ENCODE measurements at places on chromosomes 6 and 20. TPM values are rescaled to one million over a fixed set of nuclear protein-coding genes. Genes with fewer than 3 reads are reported as not detected.
A peak's percentile ranks its signal among the peaks of the same experiment; 100 is the strongest.

NOTCH4 gene
- 0.73 TPM for total RNA-seq

ATRN gene
- 10.9 TPM for total RNA-seq

RBL1 gene
- total RNA-seq, result 53.7 TPM

CABLES2 gene
- 12.9 TPM for total RNA-seq

MCCD1 gene
- total RNA-seq, result not detected

BPIFA1 gene
- total RNA-seq, result not detected

COL11A2 gene
- 0.61 TPM for total RNA-seq

DNA sequence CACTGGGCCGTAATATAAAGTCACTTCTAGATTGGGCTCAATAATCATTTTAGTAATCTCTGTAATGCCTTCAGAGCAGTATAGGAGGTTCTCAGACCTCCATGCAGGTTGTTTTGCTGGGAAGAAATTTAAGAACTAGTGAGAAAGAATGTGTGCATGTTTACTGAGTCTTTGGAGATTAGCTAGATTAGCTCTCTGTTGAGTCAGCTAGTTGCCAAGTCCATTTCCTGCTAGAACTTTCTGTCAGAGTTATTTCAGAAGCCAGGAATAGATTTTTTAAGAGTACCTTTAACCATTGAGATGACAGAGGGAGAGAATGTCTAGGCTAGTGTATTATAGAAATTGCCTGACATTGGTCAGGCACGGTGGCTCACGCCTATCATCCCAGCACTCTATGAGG, 33.3 kb downstream of the ORC3 start:
- DNase-seq, result no peak

DNA sequence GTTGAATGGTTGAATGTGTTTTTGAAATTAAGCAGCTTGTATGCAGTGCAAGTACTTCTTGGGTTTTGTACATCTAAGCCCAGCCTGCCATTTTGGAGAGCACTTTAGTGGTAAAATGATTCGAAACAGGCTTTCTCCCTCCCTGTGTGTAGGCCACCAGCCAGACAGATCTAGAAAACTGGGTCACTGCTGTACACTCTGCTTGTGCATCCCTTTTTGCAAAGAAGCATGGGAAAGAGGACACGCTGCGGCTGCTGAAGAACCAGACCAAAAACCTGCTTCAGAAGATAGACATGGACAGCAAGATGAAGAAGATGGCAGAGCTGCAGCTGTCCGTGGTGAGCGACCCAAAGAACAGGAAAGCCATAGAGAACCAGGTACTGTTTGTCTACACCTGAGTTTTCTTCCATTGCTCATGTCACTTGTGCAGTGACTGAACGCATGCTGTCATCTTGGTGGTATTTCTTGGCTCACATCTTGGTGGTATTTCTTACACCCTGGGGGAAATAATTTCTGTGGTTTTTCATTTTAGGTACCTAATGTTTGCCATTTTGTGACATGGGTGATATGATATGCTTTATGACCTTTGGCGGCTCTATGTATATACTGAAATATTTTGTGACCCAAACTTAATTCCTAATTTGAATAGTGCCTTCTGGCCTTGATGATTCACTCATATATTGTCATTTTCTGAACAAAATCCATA, 115.7 kb upstream of the CLDN20 start:
- no peak for DNase-seq

GRCh38 chr20:45032276-45032675, 66.0 kb downstream of the STK4 start:
- no peak for DNase-seq

GRCh38 chr20:53142225-53143127, 170.3 kb downstream of the TSHZ2 start:
- DNase-seq, result no peak

- DNase-seq, result no peak
Observed at GRCh38 chr20:4966826-4967751, 34.2 kb downstream of the SLC23A2 start.

- no peak for DNase-seq
Observed at GRCh38 chr20:51469578-51470498, 72.7 kb downstream of the NFATC2 start.

- DNase-seq, result no peak
Observed at GRCh38 chr6:126199466-126199865, 140.4 kb upstream of the CENPW start.

- DNase-seq, result no peak
Observed at GRCh38 chr6:158043586-158044524, 62.2 kb downstream of the SYNJ2 start.

- no peak for DNase-seq
Observed at GRCh38 chr20:25296094-25297093, 48.5 kb downstream of the PYGB start.

- DNase-seq, result no peak
Observed at GRCh38 chr6:11009353-11009752, 34.8 kb downstream of the ELOVL2 start.

DNA sequence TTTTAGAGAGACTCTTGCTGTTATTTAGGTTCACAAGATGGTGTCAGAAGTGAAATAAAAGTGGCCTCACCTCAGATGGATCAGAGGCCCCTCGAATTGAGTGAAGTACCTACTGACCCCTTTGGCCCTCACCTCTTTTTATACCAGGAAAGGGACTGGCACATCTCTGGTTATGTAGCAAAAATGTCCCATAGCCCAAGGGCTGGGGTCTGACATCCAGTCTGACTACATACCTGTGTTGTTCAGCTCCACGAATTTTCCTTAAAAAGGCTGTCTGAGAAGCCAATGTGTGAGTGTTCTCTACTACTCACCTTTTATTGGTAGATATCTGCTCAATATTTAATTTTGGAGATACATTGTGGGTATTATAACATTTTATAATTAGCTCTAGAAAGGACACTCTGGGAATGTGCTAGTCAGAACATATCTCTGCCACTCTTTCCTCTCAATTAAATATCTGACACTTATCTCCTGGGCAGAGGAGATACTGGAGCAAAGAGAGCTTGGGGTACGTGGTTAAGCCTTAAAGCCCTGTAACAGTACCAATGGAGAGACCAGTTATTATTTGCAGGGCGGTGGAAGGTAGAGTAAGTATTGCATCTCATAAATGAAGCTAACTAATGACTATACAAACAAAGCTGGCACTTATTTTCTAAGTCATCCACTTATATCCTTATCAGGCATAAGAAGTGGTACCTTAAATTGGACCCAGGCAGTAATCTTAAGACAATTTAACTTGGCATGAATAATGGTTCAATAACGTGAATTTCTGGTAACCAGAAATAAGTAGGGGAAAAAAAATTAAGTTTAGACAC, 20.0 kb upstream of the IL22RA2 start:
- DNase-seq, result no peak

- DNase-seq, result no peak
Observed at GRCh38 chr6:111456208-111456607, 26.8 kb downstream of the REV3L start.

DNA sequence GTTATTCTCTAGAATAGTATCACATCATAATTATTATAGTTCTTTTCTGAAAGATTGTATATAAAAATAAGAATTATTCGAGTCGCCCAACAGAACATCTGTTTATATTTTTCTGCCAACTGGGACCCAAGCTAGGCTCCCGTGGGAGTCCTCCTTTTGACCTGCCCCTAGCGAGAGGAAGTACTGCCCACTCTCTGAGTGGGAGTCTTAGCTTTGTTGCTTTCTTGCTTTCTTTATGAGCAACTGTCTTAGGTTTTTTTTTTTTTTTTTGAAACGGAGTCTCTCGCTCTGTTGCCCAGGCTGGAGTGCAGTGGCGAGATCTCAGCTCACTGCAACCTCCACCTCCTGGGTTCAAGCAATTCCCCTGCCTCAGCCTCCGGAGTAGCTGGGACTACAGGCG, 202.0 kb upstream of the ZNF184 start:
- no peak for DNase-seq

- DNase-seq, result no peak
Observed at GRCh38 chr6:121666814-121667213, 231.4 kb downstream of the GJA1 start.

- DNase-seq, result no peak
Observed at GRCh38 chr6:15908871-15909270, 220.0 kb upstream of the MYLIP start.

GRCh38 chr6:134636186-134636799, 313.6 kb downstream of the ALDH8A1 start:
- DNase-seq, result no peak

- DNase-seq, result peak; percentile 60
Observed at GRCh38 chr20:51766994-51767866, 960 bp downstream of the ATP9A start.

- DNase-seq, result no peak
Observed at GRCh38 chr6:129694036-129694435, 15.9 kb downstream of the ARHGAP18 start.

GRCh38 chr20:1894951-1895673, at the start of gene SIRPA:
Gene SIRPA, plus strand, starts transcription at chr20:1895407. Its CDS starts 41 bp downstream, at chr20:1895448.
- DNase-seq, result no peak

DNA sequence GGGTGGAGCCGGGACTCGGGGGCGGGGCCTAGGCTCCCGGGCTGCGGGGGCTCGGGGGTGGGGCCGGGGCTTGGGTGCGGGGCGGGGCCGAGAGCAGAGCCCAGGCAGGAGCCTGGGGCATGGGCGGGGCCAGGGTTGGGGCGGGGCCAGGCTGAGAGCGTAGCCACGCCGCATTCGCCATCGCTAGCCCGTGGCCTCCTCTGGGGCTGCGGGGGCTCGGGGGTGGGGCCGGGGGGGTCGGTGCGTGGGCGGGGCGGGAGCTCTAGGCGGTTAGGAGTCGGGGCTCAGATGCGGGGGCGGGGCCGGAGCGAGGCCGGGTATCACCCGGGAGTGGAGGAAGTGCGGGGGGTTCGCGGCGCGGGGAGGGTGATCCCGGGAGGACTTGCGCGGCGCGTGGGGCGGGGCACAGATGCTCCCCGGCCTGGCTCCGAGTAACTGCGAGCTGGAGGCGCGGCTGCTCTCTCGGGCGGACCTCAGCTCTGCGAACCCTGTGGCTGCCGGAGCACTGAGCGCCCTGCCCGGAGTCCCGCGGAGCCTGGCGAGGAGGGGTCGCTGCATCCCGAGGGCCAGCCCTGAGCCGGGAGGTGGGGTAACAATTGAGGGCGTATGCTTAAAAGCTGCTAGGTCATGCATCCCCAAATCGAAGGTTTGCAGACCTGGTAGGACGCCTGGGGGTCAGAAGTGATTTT, 434 bp upstream of the ECI2 start:
- DNase-seq, result peak; percentile 88

DNA sequence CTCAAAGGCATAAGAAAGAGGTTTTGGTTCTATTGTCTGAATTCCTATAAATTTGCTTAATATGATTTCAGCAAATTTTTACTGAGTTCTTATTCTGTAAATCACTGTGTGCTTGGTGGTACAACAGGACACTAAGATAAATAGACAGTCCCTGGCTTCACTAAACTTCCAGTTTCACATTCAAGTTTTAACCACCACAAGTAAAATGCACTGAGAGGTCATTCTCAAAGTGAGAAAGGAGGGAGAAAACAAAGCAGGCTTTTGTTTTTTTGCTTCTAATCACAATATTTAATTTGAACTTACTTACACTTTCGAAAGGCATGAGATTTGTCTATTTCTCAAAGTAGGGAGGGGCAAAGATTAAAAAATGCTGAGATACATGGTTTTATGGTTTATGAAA, 445.7 kb downstream of the CDC5L start:
- no peak for DNase-seq

DNA sequence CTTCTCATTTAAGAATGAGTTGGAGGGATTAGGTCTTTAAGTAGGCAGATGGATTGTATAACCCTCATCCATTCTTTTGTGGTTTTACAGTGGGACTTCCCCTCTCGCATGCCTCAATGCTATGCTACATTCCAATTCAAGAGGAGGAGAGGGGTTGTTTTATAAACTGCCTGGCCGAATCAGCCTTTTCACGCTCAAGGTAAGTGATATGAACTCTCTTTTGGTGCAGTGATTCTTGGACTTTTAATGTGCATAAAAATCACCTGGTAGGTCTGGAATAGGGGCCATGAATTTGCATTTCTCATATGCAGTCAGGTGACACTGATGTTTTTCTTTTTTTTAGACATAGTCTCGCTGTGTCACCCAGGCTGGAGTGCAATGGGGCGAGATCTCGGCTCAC, 10.8 kb downstream of the ASXL1 start:
- DNase-seq, result no peak

DNA sequence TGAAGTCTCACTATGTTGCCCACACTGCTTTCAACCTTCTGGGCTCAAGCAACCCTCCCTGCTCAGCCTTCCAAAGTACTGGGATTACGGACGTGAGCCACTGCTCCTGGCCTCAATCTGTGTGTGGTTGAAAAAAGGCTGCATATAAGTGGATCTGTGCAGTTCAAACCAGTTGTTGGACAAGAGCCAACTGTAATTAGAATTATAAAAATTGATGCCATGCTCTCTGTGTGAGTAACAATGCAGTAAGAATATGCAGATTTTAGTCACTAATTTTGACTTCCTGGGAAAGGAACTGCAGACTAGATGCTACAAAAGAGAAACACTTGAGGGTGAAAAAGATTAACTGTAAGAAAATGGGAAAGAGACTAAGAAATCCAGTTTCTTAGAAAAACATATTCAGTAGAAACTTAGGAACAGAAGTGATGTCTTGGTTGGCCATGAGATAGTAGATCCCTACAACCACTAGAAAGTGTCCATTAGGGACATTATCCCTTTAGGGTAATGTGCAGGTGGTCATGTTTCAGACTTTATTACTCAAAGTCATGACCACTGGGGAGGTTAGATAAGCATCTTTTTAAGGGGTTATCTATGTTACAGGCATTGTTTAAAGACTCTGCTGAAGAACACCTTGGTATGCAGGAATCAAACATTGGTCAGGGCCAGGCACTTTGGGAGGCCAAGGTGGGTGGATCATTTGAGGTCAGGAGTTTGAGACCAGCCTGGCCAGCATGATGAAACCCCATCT, 26.3 kb downstream of the ITCH start:
- no peak for DNase-seq

- no peak for DNase-seq
Observed at GRCh38 chr6:76707630-76708029, 635.2 kb upstream of the IMPG1 start.

DNA sequence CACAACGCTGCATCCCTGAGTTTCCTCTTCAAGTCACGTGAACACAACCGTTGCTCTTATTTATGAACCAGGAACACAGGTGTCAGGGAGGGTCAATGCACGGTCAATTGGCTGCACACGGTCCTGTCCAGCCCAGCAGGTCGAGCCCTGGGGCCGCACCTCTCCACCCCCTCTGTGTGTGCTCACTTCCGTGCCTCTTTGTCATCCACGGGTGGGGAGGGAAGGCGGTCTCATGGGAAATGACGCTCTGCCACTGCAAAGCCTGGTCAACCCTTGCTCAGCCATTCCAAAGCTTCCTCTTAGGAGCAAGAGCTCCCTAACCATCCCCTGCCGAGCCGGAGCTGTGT, 38.7 kb downstream of the DACT2 start:
- DNase-seq, result no peak

DNA sequence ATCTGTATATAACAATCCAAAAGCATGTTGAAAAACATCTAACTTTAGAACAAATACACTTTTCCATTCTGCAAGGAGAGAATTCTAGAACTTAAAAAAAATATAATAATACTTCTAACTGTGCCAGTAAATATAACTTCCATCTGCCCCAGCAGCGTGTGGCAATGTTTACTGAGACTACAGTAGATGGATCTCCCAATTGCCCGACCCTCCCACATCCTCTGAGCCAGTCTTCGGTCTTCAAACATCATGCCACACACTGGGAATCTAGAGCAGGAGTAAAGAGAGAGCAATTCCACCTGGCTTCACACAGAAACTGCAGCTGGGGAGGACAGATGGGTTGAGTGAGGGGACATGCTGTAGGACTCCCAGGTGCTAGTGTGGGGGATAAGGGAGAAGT, 121.3 kb upstream of the NHSL1 start:
- no peak for DNase-seq

- DNase-seq, result no peak
Observed at GRCh38 chr20:46700481-46700880, 9.0 kb upstream of the SLC2A10 start.
